ENCODE measurements at places on chromosomes 12 and 14.

DNA sequence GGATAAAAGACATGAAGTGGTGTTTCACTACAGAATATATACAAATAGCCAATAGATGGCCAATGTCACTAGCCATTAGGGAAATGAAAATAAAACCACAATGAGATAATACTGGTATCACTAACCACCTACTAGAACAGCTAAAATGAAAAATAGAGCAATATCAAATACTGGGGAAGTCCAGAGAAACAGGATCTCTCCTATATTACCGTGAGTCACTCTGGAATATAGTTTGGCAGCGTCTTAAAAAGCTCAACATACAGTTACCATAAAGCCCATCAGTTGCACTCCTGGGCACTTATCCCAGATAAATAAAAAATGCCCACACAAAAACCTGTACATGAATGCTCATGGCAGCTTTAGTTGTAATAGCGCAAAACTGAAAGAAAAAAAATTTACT lies 101.7 kb downstream of the TMTC1 start:
- DNase-seq = no peak

- DNase-seq = no peak
Measured at GRCh38 chr12:93838193-93838592, 161.0 kb downstream of the CRADD start.

- DNase-seq = no peak
Measured at GRCh38 chr14:73227812-73228781, 9.2 kb upstream of the PAPLN start.

GRCh38 chr12:94458877-94459727 lies 565 bp downstream of the CEP83 start:
- DNase-seq = no peak

DNA sequence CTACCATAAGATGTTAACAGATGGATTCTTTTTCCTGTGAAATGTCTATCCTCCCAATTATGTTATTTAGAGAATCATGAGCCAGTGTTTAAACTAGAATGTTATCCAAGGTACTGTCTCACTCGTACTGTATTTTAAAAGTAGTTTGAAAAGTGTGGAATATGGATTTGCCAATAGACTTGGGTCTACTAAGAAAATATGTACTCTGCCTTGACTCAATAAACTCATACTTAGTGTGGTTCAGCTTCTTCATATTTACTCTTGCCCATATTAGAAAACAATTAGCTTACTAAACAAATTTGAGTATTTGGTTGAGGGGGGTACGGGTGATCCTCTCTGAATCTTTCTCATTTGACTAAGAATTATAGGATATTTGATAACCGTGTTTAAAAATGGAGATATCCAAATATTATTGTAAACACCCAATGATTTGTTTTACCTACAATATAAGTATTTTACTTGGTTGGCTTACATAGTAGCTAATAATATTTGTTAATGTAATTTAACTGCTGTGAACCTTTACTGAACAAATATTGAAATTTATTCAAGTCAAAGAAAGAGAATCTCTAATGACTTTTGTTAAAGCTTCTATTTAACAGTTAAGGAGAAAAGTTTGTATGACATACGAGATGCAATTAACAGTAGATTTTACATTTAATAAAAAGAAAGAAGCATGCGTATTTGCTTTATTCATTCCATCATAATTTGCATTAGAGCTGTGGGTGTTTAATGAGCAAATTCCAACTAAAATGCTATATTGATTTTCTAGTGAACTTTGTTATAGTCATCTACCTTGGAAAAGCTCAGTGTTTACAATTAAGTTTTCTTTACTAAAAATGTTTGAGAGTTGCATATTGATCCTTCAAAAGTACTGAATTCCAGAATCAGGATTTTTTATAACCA lies 81.2 kb downstream of the MIPOL1 start:
- DNase-seq = no peak

- DNase-seq = no peak
Measured at GRCh38 chr12:32197421-32197820, 90.8 kb downstream of the BICD1 start.

- DNase-seq = no peak
Measured at GRCh38 chr14:40058901-40059897, 627.0 kb upstream of the FBXO33 start.

DNA sequence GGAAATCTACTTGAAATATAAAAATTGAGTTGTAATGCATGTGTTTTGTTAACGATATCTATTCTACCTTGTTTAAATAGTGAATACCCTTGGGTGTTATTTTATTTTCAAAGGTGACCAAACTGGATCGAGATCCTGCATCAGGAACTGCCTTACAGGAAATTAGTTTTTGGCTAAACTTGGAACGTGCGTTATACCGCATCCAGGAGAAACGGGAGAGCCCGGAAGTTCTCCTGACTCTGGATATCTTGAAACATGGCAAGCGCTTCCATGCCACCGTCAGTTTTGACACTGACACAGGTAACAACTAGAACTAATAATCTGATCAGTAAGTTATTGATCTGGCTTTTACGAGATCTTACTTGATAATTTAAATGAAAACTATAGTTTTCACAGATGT lies 15.9 kb downstream of the DYNC1H1 start:
- DNase-seq = no peak

DNA sequence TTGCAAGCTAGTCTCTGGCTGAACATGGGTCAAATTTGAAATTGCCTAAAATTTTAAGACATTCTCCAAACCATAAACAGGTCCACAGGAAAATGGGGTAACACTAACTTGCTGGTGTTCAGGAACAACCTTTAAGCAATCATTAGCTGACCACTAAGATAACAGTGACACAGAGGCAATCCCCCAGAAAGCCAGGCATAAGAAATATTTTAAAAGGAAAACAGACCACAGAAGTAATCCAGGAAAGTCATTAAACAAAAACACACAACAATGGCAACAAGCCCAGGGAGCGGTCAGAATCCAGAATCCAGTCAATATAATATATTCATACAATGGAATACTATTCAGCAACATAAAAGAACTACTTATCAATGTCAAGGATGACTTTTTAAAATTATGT lies 59.1 kb downstream of the LRP6 start:
- no peak for DNase-seq
